HAP-1 (cell line): ENCODE measurements at places on chromosomes 4 and X.

GRCh38 chrX:134935276-134935675 lies 55.5 kb upstream of the SMIM10 start:
- no peak for DNase-seq

GRCh38 chr4:41142376-41143310 lies 71.7 kb downstream of the APBB2 start:
- no peak for DNase-seq

DNA sequence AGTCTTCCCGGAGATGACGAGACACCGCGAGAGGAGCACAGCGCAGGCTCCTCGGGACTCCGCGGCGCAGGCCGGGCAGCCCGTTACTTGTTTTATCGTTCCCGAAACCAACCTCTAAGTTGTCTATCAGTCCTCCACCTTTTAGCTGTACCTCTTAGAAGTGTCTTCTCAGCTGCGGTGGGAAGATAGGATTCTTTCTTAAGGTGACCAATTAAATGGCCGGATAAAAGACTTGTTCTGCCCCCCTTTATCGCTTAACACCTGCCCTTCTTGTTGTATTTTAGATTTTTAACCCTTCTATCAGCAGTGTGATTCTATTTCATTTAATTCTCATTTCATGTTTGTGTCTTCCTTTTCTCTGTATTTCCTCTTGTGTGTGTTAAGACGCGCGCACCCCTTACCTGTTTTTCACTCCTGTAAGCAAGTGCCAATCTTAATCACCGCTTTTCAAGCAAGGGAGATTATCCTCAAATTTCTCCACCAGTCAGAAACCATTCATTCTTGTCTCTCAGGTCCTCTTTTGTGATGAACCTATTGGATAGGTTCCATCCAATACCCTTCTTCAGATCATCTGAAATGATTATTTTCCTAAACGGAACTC lies at the start of gene SLC9B2:
Gene SLC9B2 (minus strand): TSS at position 15 of the 601 bp plus-strand sequence. CDS start 9,211 bp downstream, outside the sequence.
- DNase-seq: no peak

DNA sequence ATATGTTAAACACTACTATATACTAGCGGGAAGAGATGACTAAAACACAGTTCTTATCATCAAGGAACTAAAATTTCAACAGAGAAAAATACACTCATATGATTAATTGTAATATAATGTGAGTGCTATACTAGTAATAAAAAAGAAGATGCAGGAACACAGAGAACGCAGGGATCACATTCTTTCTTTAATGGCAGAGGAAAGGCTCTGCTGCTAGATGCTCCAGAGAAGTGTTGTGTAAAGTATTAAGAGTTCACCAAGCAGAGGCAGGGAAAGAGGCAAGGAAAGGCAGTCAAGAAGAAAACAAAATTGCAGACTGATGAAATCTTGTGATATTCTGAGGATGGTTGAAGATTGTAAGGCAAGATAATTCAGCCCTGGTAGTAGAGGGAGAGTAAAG lies 394.7 kb downstream of the PDGFC start:
- DNase-seq: no peak

DNA sequence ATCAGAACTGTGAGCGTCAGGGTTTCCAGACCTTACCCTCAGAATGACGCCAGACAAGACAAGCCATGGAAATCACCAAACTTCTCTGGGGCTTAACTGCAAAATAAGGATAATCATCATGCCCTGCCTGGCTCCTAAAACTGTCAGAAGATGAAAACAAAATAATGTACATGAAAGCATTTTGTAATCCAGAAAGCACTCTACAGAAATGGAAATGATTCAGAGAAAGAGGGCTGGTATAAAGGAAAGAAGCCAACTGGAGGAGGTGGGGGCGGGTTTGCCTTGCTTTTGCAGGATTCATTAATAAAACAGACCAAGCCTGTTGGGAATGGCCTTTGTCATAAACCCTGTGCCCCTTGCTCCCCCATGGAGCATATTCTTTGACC lies 47.3 kb downstream of the SEPSECS start:
- no peak for DNase-seq

DNA sequence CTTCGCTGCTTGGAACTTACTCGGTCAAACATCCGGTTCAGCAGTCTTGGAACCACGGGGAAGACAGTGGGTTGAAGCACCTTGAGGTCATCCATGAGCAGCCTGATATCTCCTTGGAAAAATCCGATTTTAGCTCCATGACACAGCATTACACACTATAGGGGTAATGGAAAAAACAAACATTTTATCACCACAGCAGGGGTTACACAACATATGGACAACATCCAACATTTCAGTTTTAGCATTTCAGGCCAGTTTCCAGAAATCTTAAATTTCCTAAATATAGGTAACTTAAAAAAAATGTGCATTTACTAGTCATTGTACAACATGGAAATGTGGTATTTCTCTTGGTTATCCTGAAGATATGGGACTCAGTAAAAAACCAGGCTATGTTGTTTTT lies 34.4 kb upstream of the CENPU start:
- DNase-seq: no peak

GRCh38 chr4:40165916-40166315 lies 30.9 kb upstream of the RHOH start:
- peak; percentile 14 for DNase-seq

DNA sequence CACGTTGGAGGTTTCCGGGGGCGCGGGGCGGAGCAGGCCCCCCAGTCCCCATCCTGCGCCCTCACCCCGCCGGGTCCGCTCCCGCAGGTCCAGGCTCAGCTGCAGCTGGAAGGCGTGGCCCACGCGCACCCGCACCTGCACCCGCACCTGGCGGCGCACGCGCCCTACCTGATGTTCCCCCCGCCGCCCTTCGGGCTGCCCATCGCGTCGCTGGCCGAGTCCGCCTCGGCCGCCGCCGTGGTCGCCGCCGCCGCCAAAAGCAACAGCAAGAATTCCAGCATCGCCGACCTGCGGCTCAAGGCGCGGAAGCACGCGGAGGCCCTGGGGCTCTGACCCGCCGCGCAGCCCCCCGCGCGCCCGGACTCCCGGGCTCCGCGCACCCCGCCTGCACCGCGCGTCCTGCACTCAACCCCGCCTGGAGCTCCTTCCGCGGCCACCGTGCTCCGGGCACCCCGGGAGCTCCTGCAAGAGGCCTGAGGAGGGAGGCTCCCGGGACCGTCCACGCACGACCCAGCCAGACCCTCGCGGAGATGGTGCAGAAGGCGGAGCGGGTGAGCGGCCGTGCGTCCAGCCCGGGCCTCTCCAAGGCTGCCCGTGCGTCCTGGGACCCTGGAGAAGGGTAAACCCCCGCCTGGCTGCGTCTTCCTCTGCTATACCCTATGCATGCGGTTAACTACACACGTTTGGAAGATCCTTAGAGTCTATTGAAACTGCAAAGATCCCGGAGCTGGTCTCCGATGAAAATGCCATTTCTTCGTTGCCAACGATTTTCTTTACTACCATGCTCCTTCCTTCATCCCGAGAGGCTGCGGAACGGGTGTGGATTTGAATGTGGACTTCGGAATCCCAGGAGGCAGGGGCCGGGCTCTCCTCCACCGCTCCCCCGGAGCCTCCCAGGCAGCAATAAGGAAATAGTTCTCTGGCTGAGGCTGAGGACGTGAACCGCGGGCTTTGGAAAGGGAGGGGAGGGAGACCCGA lies 14.0 kb downstream of the SHOX start:
- no peak for DNase-seq

GRCh38 chr4:10196191-10196590 lies 79.6 kb upstream of the WDR1 start:
- DNase-seq: no peak

- no peak for DNase-seq
Observed at GRCh38 chr4:3690551-3691152, 75.5 kb upstream of the ADRA2C start.

DNA sequence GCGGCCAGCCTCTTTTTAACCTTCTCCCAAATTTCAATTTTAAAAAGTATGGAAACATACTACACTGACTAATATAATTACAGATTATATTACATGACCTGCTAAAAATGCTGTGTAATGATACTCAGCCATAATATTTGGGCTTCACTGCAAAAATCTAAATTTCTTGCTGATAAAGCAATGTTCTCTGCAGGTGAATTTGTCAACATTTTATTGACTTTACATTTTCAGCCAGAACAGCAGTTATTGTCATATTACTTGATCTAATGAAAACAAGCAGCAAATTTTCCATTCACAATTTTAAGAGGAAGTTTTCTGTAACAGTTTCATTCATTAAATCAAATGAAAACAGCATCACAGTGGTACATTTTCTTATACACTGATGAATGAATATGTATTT lies 91.1 kb downstream of the FRYL start:
- no peak for DNase-seq

DNA sequence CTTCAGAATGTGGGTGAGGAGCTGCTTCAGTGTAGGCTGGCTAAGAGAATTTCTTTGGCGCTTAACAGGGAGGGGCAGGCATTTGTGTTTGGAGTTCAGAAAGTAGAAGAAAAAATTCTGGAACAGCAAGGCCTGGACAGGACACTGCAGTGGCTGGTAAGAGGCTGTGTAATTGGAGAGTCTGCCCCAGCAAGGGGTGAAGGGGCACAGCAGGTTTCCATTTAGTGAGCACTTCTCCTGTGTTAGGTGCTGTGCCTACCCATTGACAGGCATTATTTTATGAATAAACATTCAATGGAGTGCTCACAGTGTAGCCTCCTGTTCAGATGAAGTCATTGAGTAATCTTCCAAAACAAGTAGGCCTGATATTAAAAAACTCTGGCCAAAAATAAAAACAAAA lies 10.7 kb upstream of the CPE start:
- no peak for DNase-seq

DNA sequence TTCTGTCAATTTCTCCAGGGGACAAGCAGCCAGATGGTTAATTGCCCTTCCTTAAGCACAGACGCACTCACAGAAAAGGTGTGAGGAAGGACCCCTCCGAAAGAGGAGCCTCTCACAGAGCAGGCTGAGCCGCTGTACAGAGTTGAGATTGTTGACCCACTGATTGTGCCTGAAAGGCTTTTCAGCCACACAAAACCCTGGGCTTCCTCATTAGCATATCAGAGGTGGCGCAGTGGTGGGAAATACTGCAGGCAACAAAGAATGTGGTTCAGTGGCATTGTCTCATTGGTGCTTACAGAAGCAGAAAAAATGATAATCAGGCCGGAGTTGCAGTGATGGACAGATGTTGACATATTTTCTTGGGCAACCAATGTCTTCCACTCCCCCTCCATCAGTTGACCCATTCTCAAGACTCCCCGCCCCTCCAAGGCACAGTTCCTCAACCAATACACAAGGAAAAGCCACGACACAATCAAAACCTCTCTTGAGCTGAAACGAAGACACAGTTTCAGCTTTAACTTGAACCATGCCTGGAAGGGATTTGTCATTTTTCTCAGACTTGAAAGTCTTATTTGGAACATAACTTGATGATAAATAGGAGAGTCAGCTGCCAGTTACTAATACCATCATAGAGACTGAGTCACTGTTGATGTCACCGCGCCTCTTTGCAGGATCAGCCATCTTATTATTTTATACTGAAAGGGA lies 53.1 kb downstream of the ATXN3L start:
- DNase-seq: peak; percentile 86

- no peak for DNase-seq
Observed at GRCh38 chrX:139049465-139049864, 337.9 kb upstream of the FGF13 start.

GRCh38 chr4:27791640-27792039 lies 931.0 kb downstream of the STIM2 start:
- no peak for DNase-seq

DNA sequence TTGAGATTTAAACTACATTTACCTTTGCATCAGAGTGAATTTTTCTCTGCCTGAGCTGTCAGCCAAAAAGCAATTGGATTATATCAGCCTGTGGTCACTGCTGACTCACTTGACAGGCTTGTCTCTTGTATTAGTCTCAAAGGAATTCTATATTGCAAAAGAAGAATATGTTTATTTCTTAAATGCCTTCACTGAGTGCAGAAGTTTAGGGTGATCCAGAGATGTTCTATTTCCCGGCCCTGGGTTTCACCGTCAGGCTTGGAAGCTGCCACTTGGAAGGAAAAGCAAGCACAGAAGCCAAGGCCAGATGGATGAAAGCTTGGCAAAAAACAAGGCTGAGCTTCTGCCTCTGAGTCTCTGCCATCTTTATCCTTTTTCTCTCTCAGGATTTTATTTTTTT lies 80.9 kb downstream of the FAM114A1 start:
- DNase-seq: no peak

- DNase-seq: no peak
Observed at GRCh38 chrX:15254852-15255251, 15.0 kb downstream of the ASB9 start.

GRCh38 chrX:81577028-81577427 lies 375.1 kb downstream of the SH3BGRL start:
- DNase-seq: no peak

- no peak for DNase-seq
Observed at GRCh38 chr4:8500966-8501365, 60.4 kb downstream of the TRMT44 start.

- DNase-seq: no peak
Observed at GRCh38 chr4:147524601-147525000, 43.7 kb downstream of the EDNRA start.
